Effector memory CD8-positive, alpha-beta T cell (primary cell): ENCODE measurements at places on chromosomes 5 and 9.

- H3K4me1 ChIP-seq: no peaks in the 10 kb centered on the region
- H3K4me3 ChIP-seq: no peak overlapping the region
- DNase-seq: no peak
- no peaks in the 10 kb centered on the region for H3K36me3 ChIP-seq
- no peaks in the 10 kb centered on the region for H3K27me3 ChIP-seq
- H3K27ac ChIP-seq: no peak overlapping the region
These were observed 901.9 kb upstream of the WWC1 start for GRCh38 chr5:167389537-167389936.

GRCh38 chr5:152277936-152278335, 127.1 kb downstream of the NMUR2 start:
- no peaks in the 10 kb centered on the region for H3K36me3 ChIP-seq
- peaks cover 8% of the 10 kb centered on the region for H3K27me3 ChIP-seq
- no peaks in the 10 kb centered on the region for H3K4me1 ChIP-seq
- no peak for DNase-seq
- no peak overlapping the region for H3K27ac ChIP-seq

GRCh38 chr9:117114768-117115167, 300.1 kb downstream of the ASTN2 start:
- H3K36me3 ChIP-seq: no peaks in the 10 kb centered on the region
- no peak overlapping the region for H3K4me3 ChIP-seq
- no peak overlapping the region for H3K27ac ChIP-seq
- no peak for DNase-seq

DNA sequence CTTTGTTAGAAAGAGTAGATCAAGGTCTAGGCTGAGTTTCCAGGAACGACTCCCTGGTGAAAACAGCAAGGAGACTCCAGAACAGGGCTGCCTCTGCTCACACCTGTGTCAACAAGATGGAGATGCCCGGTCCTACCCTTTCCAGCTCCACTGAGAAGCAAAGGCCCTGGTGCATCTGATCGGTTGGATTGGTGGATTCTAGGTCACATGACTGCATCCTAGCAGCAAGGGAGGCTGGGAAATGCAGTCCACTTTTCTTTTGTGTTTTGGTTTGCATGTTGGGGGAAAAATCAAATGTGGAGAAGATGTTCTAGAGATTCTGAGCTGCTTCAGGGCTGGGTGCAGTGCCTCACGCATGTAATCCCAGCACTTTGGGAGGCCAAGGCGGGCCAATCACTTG, 82.0 kb upstream of the TRIO start:
- H3K4me1 ChIP-seq: no peaks in the 10 kb centered on the region
- no peaks in the 10 kb centered on the region for H3K36me3 ChIP-seq
- DNase-seq: no peak
- no peaks in the 10 kb centered on the region for H3K27me3 ChIP-seq

GRCh38 chr5:172110260-172110815, 77.7 kb downstream of the STK10 start:
- H3K27ac ChIP-seq: peak overlapping the region; percentile 94
- peak overlapping the region; percentile 88 for H3K4me3 ChIP-seq
- peaks cover 47% of the 10 kb centered on the region for H3K4me1 ChIP-seq
- H3K27me3 ChIP-seq: no peaks in the 10 kb centered on the region
- peaks cover 56% of the 10 kb centered on the region for H3K36me3 ChIP-seq

DNA sequence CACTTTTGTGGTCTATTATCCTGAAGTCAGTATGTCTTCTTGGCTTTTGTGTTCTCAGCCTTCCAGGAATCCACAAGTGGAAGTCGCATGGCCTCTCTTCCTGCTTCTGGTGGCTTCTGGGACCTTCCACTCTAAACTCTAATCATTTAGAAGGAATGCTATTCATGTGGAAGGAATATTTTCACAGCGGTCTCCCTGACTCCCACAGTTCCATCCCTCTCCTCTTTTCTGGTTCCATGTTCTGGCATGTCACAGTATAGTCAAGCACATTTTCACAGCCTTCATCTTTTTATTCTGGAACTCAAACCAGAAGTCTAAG, 7.3 kb upstream of the RAI14 start:
- H3K27ac ChIP-seq: no peak overlapping the region
- no peaks in the 10 kb centered on the region for H3K4me1 ChIP-seq
- no peaks in the 10 kb centered on the region for H3K36me3 ChIP-seq
- no peak for DNase-seq
- no peak overlapping the region for H3K4me3 ChIP-seq
- H3K27me3 ChIP-seq: peaks cover 44% of the 10 kb centered on the region

GRCh38 chr9:113454914-113455761, 8.4 kb upstream of the RGS3 start:
- H3K27ac ChIP-seq: no peak overlapping the region
- peaks cover 3% of the 10 kb centered on the region for H3K4me1 ChIP-seq
- no peaks in the 10 kb centered on the region for H3K36me3 ChIP-seq

DNA sequence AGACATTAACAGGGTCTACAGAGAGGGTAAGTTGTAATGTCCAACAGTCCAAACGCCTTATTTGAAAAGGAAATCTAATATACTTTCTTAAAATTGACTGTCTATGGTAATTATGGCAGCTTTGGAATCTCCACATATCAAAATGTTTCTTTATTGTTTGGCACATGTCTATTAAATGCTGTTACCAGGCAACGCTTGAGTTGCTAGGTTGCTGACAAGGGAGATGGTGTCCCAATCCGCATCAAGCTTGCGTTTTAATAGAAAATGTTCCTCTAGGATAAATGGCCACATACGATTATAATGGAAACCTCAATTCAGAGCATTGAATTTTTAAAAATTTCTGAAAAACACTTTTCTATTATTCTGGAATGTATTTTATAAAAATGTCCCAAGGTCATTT, 9.2 kb downstream of the ANXA1 start:
- H3K27me3 ChIP-seq: no peaks in the 10 kb centered on the region
- no peak overlapping the region for H3K27ac ChIP-seq
- H3K4me3 ChIP-seq: no peak overlapping the region
- DNase-seq: no peak
- H3K36me3 ChIP-seq: peaks cover 94% of the 10 kb centered on the region
- peaks cover 34% of the 10 kb centered on the region for H3K4me1 ChIP-seq

DNA sequence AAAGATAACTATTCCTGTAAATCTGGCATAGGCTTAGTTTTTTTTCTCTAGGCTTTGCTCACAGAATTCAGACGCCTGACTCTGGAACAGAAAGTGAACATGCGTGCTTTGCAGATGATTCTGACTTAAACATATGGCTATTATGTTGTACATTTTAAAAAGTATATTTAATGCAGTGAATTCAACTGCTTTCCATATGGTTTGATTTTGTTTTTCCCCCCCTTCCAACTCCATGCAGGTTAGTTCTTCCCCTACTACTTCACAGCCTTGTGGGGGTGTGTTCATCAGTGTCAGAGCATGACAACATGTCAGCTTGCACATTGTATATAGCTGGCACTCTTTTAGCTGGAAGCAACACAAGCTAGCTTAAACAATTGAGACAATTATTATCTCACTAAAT, 226.8 kb downstream of the TMEM167A start:
- no peak overlapping the region for H3K27ac ChIP-seq
- H3K36me3 ChIP-seq: no peaks in the 10 kb centered on the region
- no peaks in the 10 kb centered on the region for H3K4me1 ChIP-seq
- no peak overlapping the region for H3K4me3 ChIP-seq
- H3K27me3 ChIP-seq: peaks cover 3% of the 10 kb centered on the region

DNA sequence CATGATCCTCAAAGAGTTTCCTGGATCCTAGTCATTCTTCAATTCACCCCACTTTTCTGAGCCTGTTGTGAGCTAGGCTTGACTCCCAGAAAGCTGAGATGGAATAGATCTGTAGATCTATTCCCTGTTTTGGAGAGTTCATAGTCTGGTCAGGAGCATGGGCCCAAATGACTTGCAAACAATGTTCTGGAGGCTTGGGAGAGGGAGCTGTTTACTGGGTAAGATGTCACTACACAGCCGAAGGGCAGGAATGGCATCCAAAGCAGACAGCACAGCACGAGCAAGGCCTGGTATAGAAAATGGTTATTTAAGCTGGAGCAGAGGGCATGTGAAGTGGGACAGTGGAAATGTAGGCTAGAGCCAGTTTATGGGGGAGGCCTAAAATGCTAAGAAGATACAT, 152.5 kb upstream of the ALDH1B1 start:
- no peaks in the 10 kb centered on the region for H3K4me1 ChIP-seq
- DNase-seq: no peak
- H3K27me3 ChIP-seq: no peaks in the 10 kb centered on the region
- H3K4me3 ChIP-seq: no peak overlapping the region
- no peak overlapping the region for H3K27ac ChIP-seq

DNA sequence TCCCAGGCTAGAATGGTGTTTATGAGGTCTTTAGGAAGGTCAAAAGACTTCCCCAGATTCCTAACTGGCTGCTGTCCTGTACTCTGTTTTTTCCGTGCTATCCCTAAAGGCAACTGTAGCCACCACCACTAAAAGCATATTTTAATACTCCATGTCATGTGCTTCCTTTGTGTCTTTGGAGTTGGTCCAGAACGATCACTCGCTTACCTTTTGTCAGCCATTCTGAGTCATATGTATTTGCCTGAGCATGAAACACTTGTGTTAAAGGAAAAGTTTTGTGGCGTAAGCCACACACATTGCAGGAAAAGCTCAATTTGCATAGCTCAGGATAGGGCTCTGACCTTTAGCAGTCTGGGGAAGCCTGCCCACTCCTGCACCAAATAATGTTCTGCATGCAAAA, 299.6 kb downstream of the NTRK2 start:
- H3K36me3 ChIP-seq: peaks cover 3% of the 10 kb centered on the region
- no peak for DNase-seq
- H3K4me3 ChIP-seq: no peak overlapping the region

DNA sequence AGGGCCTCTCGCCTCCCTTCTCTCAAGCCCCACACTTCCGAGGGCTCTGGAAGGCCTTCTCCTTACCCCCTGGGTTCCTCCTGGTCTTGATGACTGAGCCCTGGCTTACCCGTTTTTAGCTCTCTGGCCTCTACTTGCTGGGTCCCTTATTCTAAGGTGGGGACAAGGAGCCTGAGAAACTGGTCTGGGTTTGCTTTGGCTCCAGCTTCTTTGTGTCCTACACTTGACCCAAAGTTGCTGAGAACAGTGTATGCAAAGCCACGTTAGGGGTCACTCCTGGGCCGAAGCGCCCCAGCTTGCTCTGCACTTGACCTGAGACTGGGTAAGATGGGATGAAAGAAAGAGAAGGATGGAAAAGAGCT, 788 bp downstream of the ZNF346 start:
- H3K4me3 ChIP-seq: peak overlapping the region; percentile 92
- H3K36me3 ChIP-seq: peaks cover 30% of the 10 kb centered on the region
- H3K27me3 ChIP-seq: no peaks in the 10 kb centered on the region
- H3K27ac ChIP-seq: peak overlapping the region; percentile 98
- DNase-seq: peak; percentile 15

- no peak overlapping the region for H3K4me3 ChIP-seq
- no peak for DNase-seq
- H3K36me3 ChIP-seq: peaks cover 13% of the 10 kb centered on the region
These were observed 130.4 kb downstream of the TMEM174 start for GRCh38 chr5:73303148-73304079.

- peaks cover 61% of the 10 kb centered on the region for H3K4me1 ChIP-seq
These were observed 30.1 kb downstream of the GALNT10 start for GRCh38 chr5:154220625-154221024.

GRCh38 chr5:59724482-59725391, 168.8 kb downstream of the PDE4D start:
- H3K4me1 ChIP-seq: no peaks in the 10 kb centered on the region
- no peak overlapping the region for H3K4me3 ChIP-seq
- DNase-seq: no peak
- no peaks in the 10 kb centered on the region for H3K36me3 ChIP-seq
- H3K27ac ChIP-seq: no peak overlapping the region

- H3K4me3 ChIP-seq: no peak overlapping the region
These were observed 62.5 kb downstream of the PLCXD3 start for GRCh38 chr5:41447650-41448510.

- DNase-seq: no peak
- no peaks in the 10 kb centered on the region for H3K4me1 ChIP-seq
- no peak overlapping the region for H3K4me3 ChIP-seq
- no peaks in the 10 kb centered on the region for H3K36me3 ChIP-seq
These were observed 356.6 kb upstream of the C9orf72 start for GRCh38 chr9:27929841-27930240.

GRCh38 chr5:103393101-103393754, 134.7 kb downstream of the MACIR start:
- H3K27me3 ChIP-seq: peaks cover 16% of the 10 kb centered on the region
- DNase-seq: no peak
- no peaks in the 10 kb centered on the region for H3K4me1 ChIP-seq
- no peaks in the 10 kb centered on the region for H3K36me3 ChIP-seq
- H3K27ac ChIP-seq: no peak overlapping the region
- no peak overlapping the region for H3K4me3 ChIP-seq

DNA sequence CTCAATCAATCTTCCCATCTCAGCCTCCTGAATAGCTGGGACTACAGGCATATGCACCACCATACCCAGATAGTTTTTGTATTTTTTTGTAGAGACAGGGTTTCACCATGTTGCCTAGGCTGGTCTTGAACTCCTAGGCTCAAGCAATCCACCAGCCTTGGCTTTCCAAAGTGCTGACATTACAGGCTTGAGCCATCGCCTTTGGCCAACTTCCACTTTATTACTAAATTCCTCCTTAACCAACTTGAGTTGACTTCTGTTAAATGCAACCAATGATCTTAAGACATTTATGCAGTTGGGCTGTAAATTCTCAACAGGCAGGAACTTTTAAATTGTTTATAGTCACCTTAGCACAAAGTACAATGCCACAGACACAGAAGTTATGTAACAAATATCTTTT, 2.8 kb downstream of the LARS1 start:
- H3K36me3 ChIP-seq: peaks cover 50% of the 10 kb centered on the region
- peaks cover 7% of the 10 kb centered on the region for H3K4me1 ChIP-seq
- H3K27me3 ChIP-seq: no peaks in the 10 kb centered on the region
- no peak for DNase-seq

DNA sequence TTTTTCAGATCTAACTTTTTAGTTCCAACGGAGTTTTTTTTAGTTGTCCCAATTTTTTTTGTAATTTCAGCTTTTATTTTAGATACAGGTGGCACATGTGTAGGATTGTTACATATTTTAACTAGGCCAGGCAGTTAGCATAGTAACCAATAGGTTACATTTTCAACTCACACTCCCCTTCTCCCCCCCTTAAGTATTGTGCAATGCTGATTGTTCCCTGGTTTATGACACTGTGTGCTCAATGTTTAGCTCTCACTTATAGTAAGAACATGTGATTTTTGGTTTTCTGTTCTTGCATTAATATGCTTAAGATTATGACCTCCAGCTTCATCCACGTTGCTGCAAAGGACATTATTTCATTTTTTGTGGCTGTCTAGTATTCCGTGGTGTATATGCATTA, 503.2 kb downstream of the CDH9 start:
- H3K4me3 ChIP-seq: no peak overlapping the region
- no peaks in the 10 kb centered on the region for H3K36me3 ChIP-seq
- no peak overlapping the region for H3K27ac ChIP-seq

- H3K36me3 ChIP-seq: no peaks in the 10 kb centered on the region
- no peaks in the 10 kb centered on the region for H3K4me1 ChIP-seq
- DNase-seq: no peak
- H3K27me3 ChIP-seq: no peaks in the 10 kb centered on the region
These were observed 2.2 kb upstream of the RGS3 start for GRCh38 chr9:113461285-113461684.
